Activated CD4-positive, alpha-beta T cell treated with anti-CD3 and anti-CD28 coated beads, Interleukin-2, amount 50 U/mL, for 16 hours (primary cell): ENCODE measurements at places on chromosomes 3 and 15.

GRCh38 chr3:115784739-115785536 is 161.6 kb downstream of the GAP43 start:
- no peak for DNase-seq

DNA sequence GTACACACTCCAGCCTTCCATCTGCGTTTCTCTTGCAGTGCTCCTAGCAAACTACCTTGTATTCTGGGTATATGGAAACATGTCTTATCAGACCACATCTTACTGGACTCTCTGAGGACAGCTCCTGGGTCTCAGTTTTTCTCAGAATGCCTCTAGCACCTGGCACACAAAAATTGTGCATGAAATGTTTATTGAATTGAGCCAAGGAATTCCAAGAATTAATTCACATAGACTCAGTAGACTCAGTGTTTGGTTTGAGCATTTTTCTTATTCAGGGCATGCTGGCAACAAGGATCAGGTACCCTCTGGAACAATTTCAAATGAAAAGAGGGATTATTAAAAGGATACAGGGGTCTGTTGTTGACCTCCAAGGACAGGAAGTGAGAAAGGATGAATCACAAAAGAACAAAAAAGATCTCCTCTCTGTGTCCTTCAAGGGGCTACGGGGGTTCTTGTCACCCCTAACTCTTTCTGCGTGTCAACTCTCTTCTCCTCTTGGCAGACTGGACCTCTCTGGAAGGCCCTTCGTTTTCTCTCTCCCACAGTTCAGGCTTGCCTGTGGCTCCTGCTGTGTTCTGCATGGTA is 270.0 kb upstream of the HES1 start:
- no peak for DNase-seq

DNA sequence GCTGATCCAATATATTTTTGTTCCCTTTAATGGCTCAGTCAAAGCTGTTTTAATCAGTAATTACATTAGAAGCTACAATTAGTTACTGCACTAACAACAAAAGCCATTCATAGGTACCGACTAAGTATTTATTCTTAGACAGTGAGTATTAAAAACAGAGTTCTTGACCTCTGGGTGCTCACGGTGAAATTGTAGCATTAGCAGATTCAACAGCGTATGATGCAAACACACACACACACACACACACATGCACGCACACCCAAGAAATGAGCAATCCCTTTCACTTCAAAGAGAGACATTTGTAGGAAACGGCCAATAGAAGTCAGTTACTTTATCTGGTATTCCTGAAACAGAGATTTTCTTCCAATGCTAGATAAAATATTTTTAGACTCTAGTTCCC is 27.0 kb upstream of the MITF start:
- DNase-seq = no peak

GRCh38 chr3:173920386-173920785 is 522.8 kb downstream of the NLGN1 start:
- no peak for DNase-seq

GRCh38 chr15:50854601-50855490 is 53.6 kb upstream of the AP4E1 start:
- no peak for DNase-seq

DNA sequence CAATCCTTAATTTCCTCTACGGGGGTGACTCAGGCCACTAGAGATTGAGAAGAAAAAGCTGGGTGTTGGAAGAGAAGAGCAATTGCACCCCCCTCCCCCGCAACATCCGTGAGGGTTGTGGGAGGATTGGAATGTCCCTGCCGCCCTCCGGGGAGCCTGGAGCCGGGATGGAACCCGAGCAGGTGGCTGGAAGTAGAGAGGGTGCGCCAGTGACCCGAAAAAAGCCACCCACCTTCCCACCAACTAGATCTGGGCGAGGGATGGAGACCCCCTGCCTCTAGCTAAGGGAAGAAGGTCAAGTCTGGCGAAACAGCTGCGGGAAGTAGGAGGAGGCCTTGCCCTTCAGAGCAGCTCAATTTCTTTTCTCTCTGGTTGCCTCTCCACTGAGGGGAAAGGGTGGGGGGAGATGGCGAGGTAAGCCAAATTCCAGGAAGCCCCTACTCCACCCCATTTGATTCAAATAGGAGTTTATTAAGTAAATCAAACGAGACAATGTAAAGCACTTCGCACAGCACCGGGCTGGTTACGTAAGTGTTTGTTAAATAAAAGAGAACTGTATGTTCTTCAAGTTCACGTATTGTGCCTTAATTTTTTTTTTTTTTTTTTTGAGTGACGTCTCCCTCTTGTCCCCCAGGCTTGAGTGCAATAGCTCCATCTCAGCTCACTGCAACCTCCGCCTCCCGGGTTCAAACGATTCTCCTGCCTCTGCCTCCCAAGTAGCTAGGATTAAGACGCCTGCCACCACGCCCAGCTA is 1.1 kb upstream of the WWTR1 start:
- DNase-seq = no peak

- no peak for DNase-seq
Observed at GRCh38 chr3:151015767-151016477, 43.4 kb upstream of the CLRN1 start.
